ENCODE measurements at places on chromosomes 4 and X.

DNA sequence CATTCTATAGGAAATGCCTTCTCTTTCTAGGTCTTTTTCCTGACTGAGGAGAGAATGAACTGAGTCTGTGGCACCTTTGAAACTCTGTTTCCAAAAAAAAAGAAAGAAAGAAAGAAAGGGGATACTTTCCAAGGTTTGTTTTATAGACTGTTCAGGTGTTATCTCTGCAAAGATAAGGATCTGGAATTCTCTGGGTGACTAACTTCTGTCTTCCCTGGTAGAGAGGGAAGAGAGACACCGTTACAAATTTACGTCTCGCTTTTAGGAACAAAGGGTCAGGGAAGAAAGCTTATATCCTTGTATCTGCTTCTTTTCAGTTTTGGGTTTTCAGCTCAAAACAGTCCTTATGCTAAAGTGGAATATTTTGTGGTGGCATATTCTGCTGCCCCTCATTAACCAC is 314.1 kb downstream of the RAPGEF2 start:
- no peak for DNase-seq

DNA sequence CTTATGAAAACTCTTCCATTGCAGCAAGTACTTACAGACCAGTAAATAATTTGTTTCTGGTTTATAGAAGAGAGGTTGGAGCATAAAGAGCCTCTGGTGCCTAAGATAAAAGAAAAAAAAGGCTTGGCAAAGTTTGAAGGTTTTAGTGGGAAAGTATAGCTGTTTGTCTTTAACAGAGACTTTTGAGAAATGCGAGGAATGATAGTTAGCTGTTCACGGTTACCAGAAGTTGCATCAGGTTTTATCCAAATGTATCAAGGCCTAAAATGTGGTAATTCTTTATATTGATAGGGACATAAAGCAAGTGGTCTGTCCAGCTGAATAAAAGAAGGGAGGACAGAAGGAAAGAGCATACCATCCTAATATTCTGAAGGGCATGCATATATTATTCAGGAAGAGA is 29.3 kb downstream of the RAP1GDS1 start:
- DNase-seq = no peak

DNA sequence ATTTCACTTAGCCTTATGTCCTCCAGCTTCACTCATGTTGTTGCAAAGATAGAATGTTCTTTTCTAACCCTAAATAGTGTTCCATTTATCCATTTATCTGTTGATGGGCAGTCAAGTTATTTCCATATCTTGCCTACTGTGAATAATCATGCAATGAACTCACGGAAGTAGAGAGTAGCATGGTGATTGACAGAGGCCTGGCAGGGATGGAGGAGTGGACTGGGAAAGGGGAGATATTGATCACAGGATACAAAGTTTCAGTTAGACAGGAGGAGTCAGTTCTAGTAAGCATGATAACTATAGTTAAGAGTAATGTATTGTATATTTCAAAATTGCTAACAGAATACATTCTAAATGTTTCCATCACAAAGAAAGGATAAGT is 10.3 kb upstream of the CLNK start:
- no peak for DNase-seq

- DNase-seq = no peak
These were observed 4.0 kb downstream of the TCEAL2 start for GRCh38 chrX:102129473-102129872.

DNA sequence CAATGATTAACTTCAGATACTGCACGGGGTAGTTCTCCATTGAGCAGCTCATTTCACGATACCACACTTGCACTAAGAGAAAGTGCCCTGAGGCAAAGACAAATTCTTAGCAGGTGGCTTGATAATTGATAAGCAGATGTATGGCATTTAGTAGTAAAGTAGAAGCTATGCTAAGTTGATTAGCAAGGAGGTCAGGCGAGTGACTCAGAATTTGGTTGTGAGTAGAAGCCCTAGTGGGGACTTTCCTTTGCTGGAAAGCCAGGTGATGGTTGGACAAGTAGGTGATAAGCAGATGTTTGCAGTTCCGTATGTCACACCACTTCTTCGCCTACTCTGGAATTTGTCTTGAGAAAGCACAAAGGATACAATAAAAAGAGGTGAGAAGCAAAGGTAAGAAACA is 58.7 kb downstream of the TLL1 start:
- no peak for DNase-seq

DNA sequence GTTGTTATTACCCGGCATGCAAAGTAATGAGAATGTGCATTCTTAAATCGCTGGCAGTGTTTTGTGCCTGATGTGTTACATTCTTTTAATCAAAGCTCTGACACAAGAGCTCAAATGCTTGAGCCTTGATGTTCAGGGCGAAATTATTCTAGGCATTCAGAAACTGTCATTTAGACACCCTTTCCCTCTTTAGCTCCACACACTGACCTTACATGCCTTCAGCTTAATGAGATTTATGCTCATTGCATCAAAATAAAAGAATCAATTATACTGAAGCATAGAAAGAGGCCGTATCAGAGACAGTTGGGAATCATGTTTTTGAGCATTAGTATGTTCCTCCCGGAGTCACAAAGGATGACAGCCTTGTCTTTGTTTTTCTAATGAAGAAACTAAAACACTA is 56.7 kb downstream of the FAM114A1 start:
- no peak for DNase-seq

DNA sequence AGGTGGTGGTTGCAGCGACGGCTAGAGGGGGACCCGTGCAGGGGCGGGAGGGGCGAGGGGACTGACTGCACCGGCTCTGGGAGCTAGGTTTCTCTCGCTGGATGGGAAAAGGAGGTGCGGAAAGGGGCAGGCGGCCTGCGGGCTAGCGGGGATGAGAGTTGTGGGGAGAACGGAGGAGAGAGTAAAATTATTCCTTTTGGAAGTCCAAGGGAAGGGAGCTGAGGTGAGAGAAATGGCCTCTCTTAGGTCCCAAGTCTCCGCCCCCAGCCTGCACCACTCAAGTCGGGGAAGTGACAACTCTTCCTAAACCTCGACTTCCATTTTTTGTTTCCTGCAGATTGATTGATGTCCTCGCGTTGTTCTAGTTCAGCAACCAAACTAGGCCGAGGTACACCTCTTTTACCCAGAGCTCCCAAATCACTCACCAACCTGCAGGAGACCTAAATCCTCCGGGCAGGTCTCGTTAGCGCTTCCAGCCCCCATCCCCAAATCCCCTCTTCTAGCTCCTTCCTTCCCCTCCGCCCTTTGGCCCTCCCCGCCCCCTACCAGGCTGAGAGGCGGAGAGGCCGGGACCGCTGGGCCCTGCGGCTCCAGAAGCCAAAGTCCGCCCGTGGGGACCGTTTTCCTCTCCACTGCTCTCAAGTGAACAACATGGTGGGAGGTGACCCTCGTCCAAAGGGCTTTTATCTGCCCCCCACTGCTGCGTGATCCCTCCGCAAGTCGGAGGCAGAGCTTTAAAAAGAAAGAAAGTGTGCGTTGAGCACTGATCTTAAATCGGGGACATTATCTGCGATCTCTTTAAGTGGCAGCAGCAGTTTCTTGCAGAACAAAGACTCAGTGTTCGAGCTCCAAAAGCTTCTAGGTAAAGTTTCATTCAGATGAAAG is 7.3 kb downstream of the PITX2 start:
- no peak for DNase-seq

GRCh38 chrX:124488412-124489161 is 142.2 kb downstream of the SH2D1A start:
- DNase-seq = no peak

GRCh38 chrX:28223991-28224390 is 242.7 kb upstream of the DCAF8L1 start:
- DNase-seq = no peak

DNA sequence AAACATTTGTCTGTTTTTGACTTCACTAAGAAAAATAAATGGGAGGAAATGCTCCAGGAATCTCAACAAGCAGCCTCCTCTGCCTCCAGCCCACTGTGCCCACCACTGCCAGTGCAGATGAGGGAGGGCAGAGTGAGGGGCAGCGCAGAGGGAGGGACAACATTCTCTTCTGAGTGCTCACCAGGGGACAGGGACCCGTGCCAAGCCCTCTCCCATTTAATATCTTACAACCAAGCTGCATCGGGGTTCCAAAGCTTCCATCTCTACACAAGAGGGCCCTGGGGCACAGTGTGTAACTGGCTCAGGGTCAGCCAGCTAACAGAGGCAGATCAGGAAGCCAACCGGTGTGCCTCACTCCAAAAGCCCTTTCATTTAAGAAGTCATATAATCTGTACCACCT is 120.4 kb downstream of the NSUN7 start:
- DNase-seq = no peak

- DNase-seq = no peak
These were observed 89.1 kb downstream of the RAPGEF2 start for GRCh38 chr4:159191989-159192388.

DNA sequence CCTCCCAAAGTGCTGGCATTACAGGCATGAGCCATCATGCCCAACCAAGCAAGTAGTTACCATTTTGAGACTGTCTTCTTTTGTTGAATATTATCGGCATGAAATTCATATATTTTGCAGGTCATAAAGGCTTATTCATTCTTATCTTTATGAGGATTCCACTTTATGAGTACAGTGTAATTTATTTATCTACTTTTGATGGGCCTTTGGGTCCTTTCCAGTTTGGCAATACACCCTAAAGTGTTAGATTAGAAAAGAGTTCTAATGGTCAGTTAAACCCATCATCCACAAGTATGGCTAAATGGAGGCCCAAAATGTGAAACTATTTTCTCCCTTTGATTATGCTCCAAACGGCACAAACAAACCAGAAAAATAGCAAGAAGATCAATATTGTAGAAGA is 10.9 kb upstream of the ABCG2 start:
- no peak for DNase-seq

- peak; percentile 90 for DNase-seq
These were observed at the start of gene DCK for GRCh38 chr4:70993181-70994068. Gene DCK (plus strand): TSS chr4:70993649. CDS start chr4:70993836, 187 bp downstream.

- no peak for DNase-seq
These were observed 264.6 kb downstream of the SNCA start for GRCh38 chr4:89572224-89572858.

DNA sequence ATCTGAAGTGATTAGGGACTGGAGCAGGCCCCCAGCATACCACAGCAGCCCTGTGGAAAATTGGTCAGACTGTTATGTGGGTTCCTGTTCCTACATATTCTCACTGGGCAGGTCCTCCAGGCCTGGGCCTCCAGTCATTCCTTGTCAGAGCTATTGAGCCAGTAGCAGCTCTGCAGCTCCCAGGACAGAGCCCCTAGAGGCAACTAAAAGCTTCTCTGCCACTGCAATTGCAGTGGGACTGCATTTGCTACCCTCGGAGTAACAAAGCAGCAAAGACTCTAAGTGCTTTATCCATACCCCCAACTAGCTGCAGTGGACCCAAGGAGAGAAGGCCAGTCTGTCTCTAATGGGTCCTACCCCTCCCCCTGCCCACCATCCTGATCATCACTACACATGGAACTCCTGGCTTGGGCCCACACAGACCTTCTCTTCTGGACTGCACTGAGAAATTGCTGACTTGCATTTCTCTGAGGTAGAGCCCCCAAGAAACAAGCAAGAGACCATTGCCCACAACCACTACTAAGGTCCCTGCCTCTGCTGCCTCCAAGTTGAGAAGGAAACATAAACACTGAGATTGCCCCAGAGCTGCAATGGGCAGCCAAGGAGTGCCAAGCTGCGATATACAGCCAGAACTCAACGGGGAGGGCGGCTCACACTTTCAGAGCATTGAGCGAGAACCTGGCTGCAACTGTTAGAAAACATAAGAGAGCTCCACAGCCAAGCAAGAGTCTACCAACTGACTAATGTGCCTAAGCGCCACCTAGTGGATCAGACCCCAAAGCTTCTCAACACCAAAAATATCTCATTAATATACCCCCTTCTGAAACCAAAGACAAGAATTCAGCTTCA is 738.7 kb upstream of the NDST4 start:
- peak; percentile 5 for DNase-seq

GRCh38 chr4:173937631-173938270 is 345.7 kb downstream of the FBXO8 start:
- no peak for DNase-seq

GRCh38 chr4:22202975-22203710 is 254.6 kb upstream of the KCNIP4 start:
- no peak for DNase-seq

DNA sequence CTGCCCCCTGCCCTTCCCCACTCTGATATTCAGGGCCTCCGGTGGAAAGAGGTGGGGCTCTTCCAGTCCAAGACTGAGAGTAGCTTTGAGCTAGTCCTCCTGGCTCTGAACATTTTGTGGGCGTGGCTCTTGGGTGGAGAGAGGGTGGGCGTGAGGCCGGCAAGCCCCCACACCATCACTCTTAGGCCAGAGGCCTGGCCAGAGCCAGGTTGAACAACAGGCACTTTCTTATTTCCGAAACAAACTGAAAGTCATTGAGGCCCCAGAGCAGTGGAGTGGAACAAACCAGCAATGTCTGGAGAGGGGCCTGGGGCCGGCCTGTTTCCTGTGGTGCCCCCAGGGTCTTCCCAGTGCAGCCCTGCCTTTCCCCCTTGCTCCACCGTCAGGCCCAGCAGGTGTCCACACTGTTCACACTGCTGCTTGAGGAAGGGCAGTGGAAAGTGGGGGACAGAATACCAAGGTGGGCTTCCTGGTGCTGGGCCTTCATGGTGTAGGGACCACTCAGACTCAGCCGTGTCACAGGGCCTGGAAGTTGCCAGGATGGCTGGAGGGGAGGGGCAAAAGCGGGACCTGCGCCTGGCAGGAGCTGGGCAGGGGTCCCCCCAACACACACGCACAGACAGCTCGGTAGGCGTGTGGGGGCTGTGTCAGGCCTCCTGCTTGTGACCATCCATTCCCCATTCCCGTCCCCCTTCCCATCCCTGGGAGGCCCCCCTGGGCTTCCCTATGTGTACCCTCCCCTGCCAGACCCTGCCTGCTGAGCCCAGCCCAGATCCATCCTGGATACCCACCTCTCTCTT is 2.9 kb downstream of the ADRA2C start:
- no peak for DNase-seq

GRCh38 chrX:3450881-3451570 is 104.6 kb upstream of the MXRA5 start:
- no peak for DNase-seq

- DNase-seq = no peak
These were observed 77.8 kb downstream of the NPNT start for GRCh38 chr4:105972946-105973621.

DNA sequence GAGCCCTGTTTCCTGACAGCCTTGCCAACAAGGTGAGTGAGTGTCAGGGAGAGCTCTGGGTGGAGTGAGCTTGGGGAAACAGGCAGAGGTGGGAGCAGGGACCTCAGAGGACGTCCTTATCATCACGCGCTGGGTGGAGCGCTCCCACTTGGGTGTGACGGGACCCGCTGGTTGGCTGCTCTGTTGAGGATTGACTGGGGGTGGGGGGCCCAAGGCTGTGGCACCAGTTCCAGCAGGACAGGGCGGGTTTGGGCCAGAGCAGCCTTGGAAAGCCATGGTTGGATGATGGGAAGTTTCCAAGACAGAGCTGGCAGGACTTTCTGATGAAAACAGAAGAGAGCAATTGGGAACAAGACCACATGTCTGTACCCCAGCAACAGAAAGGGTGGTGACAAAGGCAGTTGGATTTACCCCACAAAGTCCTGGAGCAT is 3.0 kb upstream of the PCGF3 start:
- DNase-seq = no peak

DNA sequence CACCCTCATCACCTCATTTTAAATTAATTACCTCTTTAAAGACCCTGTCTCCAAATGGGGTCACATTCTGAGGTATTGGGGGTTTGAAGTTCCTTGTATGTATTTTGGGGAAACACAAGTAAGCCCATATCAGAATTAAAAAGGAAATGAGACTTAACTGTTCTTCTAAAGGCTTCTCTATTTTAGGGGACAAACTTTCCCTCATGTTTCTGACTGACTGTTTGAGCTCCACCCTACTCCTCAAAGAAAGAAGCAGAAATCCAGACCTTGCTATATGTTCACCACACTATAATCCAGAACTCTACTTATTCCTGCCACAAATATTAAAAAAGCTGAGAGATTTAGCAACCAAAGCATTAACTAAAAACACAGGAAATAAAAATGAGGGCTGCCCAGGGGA is 258.8 kb downstream of the ARHGAP24 start:
- no peak for DNase-seq

Measured in germinal center (tissue), 1 donor.